ENCODE measurements at places on chromosomes 3 and 15.

GRCh38 chr15:59691194-59691805 is 2.2 kb upstream of the BNIP2 start:
- peak; percentile 66 for DNase-seq

DNA sequence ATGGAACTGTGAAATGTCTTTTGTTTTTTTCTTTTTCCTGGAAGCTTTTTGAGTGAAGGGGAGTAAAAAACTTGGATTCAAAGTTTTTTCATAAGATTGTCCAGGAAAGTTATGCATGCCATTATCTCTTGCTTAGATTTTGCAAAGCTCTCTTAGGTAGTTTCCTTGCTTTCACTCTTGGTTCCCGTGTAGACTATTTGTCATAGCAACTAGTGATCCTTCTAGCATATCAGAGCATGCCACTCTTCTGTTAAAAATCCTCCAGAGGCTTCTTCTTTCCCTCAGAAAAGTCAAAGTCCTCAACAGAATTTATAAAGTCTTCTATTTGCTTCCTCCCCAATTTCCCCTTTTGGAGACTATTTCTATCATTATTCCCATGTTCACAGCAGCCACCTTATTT is 21.1 kb downstream of the GTF2E1 start:
- DNase-seq = no peak

DNA sequence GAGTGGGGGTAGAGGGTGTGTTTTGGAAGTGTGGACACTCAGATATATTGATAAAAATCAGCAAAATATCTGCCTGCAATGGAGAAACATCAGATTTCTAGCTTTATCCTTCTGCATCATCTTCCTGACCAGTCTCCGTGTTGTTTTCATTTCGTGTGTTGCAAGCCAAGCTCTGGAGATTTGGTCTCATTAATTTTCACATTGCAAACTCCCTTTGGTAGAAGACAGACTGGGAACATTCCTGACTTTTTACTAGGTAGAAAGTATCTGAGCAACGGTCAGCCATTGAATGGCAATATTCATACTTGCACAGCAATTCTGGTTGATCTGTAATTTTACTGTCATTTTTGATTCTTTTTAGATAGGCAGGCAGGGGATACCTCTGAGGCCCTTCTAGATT is 30.4 kb downstream of the FSTL1 start:
- DNase-seq = no peak

DNA sequence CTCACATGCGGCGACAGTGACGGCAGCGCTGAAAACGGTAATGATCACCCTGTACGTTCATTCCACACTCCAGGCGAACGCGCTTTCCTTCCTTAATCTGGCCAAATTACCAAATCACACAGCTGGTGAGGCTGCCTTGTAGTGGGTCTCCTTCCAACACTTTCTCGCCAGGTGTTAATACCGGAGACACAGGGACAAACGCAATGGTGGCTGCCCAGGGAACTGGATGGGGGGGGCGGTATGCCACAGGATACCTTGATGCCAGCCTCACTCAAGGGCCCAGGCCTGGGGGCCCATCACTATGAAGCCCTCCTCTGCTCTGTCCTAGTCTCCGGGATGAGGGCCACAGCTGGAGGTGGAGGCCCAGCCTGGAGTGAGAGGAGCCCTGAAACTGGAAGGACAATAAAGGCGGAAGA is 1.4 kb upstream of the CAMK2N2 start:
- DNase-seq = no peak

DNA sequence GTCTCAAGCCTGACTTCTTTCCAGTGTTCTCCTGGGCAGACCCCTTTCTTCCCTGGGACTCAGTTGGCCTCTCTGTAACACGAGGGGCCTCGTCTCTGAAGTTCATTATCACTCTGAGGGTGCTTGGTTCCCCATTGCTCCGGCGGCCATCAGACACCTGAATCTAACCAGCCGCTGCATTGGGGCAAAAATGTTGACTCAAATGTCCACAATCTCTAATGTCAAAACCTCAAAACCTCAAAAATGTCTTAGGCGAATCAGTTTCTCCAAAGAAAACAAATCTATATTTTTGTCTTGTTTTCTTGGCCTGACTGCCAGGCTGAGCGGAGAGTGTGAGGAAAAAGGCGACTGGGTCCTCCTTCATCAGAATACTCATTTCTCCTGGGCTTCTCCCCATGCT is 220.7 kb downstream of the VPS13C start:
- no peak for DNase-seq

DNA sequence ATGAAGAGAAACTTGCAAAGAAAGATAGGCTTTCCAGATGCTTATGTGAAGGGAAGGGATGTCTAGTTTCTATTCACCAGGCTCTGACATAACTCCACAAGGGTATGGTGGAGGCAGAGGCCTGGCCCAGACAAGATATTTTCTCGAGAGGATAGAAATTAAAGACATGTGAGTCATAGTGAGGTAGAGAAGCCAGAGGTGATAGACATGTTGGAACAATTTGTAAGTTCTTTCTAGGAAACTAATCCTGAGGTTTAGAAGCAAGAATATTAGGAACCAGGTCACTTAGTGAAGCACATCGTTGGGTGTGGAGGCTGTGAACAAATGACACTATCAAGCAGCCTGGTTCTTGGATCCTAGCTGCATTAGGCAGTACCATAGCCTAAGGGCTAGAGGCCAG is 176.9 kb downstream of the BBX start:
- no peak for DNase-seq

Data from Calu3 (cell line).